ENCODE measurements at places on chromosomes 13 and 19.

DNA sequence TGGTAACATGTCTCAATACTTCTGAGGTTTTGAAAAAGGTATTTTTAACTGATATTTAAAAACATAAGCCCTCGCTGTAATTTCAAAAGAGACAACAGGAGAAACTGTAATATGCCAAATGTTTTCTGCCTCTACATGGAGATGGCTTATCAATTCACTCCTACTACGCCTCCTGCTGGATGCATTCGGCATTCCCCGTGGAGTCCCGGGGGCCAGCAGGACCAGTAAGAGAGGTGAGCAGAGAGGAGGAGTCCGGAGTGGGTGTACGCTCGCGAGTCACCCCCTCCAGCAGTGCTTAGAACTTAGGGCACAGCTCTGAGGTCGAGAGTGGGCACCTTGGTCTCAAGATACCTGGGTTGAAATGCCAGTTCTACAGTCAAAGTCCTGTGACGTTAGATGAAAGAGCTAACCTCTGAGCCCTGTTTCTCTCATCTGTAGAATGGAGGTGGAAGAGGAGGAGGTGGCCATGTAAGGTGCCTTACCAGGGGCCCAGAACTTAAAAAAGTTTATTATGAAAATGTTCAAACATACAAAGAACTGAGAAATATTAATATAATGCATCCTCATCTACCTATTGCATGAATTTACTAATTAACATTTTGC, 110.2 kb downstream of the STK24 start:
- DNase-seq: no peak

DNA sequence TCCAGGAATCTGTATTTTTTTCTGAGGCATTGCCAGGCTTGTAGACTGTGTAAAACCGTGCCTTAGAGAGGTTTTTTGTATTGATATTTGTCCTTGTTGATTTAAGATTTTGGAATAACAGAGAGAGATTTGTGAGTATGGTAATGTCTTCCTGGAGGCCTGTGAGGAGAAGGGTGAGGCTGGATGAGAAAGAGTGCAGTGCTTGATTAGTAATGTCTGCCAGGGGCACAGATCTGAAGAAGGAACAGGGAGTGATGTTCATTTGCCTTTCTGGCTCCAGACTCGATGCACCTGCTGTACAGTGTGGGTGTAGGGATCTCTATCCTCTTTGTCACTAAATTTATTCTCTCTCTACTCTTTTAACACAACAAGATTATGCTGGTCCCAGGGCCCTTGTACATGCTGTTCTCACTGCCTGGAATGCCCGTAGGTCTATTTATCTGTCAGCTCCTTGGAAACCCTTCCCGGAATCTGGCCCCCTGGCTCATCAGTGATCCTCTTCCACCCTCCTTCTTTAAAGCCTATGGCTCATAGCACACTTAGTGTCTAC, 4.2 kb downstream of the FIZ1 start:
- no peak for DNase-seq

DNA sequence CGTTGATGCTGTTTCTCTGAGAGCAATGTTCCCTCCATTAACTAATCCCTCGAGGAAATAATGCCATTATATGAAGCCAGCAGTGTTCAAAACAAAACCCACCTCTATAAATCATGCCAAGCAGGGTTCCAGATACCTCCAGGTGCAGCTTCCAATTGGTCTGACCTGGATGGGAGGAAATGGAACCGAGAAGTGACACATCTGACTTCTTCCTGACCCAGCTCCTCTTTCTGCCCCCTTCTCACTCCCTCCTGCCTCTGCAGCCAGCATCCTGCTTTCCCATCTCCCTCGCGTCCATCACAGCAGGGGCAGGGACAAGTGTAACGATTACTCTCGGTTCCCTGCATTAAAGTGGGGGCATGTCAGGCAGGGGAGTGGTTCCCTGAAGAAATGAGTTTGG, 37.5 kb downstream of the HSPH1 start:
- DNase-seq: no peak

GRCh38 chr19:37992761-37993160, 85.8 kb downstream of the SIPA1L3 start:
- DNase-seq: no peak

GRCh38 chr13:43977911-43978310, 98.2 kb downstream of the LACC1 start:
- DNase-seq: no peak

DNA sequence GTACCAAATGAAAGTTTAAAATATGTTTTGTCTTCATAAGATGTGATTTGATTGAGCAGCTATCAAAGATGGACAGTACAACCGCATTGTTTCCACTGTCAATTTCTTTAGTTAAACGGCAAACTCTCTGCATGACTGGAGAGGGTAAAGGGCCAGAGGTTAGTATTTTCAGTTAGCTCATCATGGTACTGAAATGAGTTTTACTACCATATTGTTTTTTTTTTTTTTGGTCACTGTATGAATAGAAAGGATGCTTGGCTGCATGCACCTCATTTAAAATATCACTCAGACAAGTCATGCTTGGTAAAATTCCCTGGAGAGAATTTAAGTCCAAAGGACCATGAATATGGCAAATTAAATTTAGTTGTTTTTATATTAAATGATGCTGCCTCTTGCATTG, 942.1 kb upstream of the SPRY2 start:
- DNase-seq: no peak

DNA sequence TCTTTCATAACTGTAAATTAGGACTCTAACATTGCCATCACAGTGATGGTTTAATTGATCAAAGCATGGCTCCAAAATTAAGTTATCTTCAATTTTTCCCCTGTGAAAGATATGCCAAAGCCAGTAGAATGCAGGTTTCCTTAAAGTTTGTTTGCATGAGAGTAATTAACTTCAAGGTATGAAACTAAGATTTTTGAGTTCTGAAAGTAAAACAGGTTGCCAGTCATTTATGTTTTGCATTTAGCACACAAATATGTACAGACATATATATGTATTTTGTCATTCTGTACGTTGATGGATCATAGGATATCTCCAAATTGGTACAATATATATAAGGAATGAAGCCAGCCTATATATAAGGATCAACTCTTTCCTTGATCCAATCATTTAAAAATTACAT, 23.6 kb upstream of the NDFIP2 start:
- DNase-seq: no peak

DNA sequence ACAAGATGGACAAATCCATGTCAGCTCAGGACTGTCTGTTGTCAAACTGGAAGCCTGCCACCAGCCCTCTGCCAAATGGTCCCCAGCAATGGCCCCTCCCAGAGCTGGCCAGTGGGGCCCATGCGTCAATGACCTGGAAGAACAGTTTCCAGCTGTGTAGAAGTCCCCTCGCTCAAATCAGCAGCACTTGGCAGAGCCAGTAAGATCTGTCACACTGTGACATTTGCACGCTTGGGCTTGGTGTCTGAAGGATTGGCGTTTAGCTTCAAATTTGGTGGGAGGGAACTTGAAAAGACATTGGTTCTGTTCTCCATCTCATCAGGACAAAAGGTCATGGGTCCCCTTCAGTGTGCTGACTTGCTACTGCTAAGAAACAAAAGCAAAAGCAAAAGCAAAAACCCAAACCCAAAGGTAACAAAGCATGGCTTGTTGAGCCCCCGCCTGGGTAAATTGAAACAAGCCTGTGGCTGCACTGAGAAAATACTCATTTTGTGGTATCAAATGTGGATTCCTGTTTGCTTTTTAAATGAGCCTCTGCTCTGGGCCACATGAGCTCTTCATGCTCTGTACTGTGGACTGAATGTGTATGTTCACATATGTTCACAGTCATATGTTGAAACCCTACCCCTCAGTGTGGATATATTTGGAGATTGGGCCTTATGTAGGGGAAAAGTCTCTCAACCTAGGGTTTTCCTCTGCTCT, 253.6 kb upstream of the MAB21L1 start:
- no peak for DNase-seq

DNA sequence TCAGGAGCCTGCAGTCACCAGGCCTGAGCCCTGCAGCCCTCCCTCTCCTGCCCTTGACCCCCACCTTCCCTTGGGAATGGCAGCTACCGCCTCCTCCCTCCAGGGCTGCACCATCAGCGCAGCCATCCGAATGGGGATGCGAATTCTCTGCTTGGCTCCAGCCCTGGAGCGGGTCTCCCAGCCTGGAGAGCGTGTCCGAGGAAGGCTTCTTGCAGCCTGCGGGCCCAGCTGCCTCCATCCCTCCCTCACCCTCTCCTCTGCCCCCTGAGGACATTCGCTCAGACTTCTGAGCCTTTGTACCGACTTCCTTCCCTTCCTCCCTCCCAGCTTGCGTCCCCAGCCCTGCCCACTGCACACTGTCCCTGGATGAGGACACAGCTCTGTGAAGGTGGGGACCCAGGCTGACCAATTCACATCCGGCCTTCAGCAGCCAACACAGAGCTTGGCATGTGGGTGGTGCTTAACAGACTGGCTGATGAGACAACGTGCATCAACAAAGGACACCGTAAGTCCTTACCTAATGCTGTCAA, 6.0 kb upstream of the NKPD1 start:
- no peak for DNase-seq

- DNase-seq: no peak
Observed at GRCh38 chr13:51928231-51928630, 66.5 kb downstream of the CCDC70 start.

- DNase-seq: no peak
Observed at GRCh38 chr13:46211116-46211482, 629 bp upstream of the LRRC63 start.

GRCh38 chr13:67713571-67713970, 483.4 kb upstream of the PCDH9 start:
- DNase-seq: no peak

GRCh38 chr19:5470264-5470671, 15.1 kb downstream of the ZNRF4 start:
- no peak for DNase-seq

- no peak for DNase-seq
Observed at GRCh38 chr13:92972751-92973150, 253.9 kb upstream of the GPC6 start.

DNA sequence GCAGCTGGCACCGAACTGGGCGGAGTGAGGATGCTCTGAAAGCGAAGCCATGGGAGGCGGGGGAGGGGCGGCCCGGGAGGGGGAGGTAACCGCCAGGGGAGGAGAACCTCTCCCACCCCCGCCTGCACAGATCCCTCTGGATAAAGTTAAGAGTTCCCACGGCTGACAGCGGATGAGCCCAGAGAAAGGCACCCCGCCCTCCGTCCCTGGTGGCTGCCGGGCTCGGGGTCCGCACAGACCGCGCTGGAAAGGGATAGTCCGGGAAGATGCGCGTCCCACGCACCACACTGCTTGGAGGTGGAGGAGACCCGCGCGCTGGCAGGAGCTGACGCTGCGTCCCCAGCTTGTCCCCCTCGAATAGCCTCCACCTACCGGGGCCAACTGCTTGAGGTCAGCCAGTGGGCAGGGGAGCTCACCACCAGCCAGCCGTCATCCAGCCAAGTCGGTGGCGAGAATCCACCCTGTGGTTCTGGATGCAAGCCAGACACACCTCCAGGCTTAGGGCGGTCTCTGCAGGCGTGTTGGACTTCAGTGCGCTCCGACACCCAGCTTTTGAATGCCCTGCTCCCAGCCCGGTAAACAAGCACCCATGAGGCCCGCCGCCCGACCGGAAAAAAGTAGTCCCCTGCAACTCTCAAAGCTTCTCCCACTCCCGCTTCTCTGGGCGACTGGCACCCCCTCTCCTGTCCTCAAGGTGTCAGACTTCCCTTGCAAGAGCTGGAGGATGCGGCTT, at the start of gene TRPC4:
Gene TRPC4, minus strand, starts transcription at position 17 of the 733 bp plus-strand sequence. CDS start 86,439 bp downstream, outside the sequence.
- DNase-seq: no peak

- DNase-seq: no peak
Observed at GRCh38 chr13:101204270-101205020, 211.9 kb downstream of the NALCN start.

Measured in CD8-positive, alpha-beta memory T cell (primary cell).